ENCODE measurements at places on chromosomes 12 and 14.

GRCh38 chr12:22206111-22206728, 128.3 kb downstream of the ST8SIA1 start:
- no peak for DNase-seq

- no peak for DNase-seq
Measured at GRCh38 chr14:78491048-78491447, 320.9 kb downstream of the NRXN3 start.

- no peak for DNase-seq
Measured at GRCh38 chr14:104968541-104969401, 9.4 kb downstream of the AHNAK2 start.

GRCh38 chr12:122738571-122738970, 7.9 kb upstream of the HCAR1 start:
- no peak for DNase-seq

GRCh38 chr12:123099560-123100192, 51.2 kb downstream of the PITPNM2 start:
- DNase-seq = no peak

GRCh38 chr14:71985538-71986189, 53.4 kb downstream of the RGS6 start:
- no peak for DNase-seq

- no peak for DNase-seq
Measured at GRCh38 chr14:33317675-33318074, 379.0 kb downstream of the NPAS3 start.

DNA sequence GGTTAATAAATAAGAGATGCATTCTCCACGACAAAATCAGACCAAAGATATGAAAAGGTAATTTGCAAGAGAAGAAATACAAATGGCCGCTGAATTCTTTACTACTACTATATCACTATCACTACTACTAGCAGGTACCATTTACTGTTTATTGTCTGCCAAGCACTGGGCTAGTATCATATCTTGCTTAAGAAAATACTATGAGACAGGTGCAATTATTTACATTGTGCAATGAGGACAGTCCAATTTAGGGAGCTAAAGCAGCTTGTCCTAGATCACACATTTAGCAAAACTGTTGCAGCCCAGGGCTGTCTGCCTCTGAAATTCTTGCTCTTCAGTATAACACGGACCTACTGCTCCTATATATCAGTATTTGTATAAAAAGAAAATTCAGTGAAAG, 52.8 kb downstream of the CRADD start:
- DNase-seq = no peak

DNA sequence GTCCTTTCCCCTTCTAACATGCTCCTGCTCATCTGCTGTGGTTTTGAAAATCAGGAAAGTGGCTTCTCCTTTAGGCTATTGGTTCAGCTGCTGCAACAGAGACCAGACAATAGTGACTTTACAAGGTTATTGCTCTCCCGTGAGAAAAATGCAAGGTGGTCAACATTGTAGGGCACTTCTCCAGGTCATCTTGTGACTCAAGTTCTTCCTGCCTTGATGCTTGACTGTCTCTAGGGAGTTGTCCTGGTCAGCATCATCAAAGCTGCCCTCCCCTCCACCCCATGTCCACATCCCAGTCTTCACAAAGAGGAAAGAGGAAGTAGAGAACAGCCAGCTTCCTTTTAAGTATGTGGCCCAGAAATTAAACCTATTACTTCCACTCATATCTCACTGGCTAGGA, 3.9 kb upstream of the TMEM63C start:
- DNase-seq = no peak

- no peak for DNase-seq
Measured at GRCh38 chr12:131806674-131807073, 21.5 kb upstream of the MMP17 start.

- no peak for DNase-seq
Measured at GRCh38 chr12:95051241-95051640, 22.2 kb downstream of the NR2C1 start.

DNA sequence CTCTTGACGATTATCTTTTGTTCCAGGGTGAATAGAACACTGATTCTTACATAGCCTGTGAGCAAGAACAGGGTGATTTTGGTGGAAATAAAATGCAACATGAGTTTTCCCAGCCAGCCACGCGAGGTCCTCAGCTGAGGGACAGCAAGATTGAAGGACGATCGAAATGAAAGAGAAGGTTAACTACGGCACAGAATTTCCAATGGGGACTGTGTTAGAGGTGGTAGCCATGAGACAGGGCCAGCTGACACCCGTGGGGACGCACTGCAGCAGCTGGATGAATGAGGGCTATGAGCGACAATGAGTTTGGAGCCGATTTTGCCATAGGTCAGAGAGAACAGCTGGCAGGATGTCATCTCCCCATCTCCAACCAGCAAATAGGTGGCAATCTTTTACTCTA, 243.4 kb upstream of the PELI2 start:
- DNase-seq = no peak
